Activated naive CD4-positive, alpha-beta T cell (primary cell): ENCODE measurements at places on chromosomes 5 and 9.

DNA sequence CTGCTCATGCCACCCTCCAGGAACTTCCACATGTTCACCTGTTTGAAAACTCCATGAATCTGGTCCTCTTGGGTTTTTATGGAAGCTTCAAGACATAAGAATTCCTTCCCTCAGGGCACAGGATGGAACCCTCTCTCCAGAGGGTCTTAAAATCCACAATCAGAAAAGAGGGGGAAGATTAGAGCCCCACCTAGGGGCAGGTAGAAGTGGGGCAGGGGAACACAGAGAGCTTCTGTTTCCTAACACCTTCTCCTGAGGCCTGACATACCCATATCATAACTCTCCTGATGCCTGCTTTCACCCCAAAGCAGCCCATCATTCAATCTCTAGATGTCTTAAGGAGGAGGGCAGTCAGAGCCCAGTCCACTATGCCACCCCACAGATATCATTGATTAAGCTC lies 1087.7 kb upstream of the ARRDC3 start:
- DNase-seq: no peak

GRCh38 chr5:115375893-115376292 lies 79.4 kb upstream of the CCDC112 start:
- DNase-seq: no peak

DNA sequence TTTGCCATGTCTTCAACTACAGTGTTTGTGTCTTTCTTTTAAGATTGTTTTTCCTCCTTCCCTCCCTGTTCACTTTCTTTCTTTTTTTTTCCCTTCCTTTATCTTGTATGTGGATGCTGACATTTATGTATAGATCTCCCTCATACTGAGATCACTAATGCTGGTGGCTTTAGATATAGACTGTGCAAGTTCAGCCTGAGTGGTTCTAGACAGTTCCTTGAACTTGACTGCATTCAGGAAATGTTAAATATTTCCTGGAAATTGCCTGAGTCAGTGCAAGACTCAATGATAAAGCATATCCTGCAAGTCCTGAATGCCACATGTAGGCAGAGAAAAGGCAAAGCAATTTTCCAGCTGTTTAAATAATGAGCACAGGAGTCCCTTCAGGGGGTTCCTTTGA lies 182.5 kb upstream of the NR3C1 start:
- no peak for DNase-seq

- no peak for DNase-seq
These were observed 23.5 kb upstream of the ADCY2 start for GRCh38 chr5:7372399-7372798.

DNA sequence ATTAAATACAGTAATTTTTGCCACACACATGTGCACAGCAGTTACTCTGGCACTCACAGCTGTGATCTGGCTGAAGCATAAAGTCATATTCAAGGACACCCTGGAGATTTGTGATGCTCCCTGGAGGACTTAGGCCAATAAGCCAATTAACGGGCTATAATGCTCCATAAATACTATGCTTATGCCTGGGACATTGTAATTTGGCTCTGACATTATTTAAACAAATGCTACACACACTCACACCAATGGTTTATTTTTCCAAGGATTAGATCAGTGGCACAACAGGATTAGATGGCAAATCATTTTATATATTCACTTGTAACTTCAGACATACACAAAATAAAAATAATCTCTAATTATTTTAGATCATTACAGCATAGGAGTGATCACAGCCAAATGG lies 111.2 kb downstream of the LMNB1 start:
- no peak for DNase-seq

- DNase-seq: no peak
These were observed 77.3 kb downstream of the LRSAM1 start for GRCh38 chr9:127528422-127529251.

DNA sequence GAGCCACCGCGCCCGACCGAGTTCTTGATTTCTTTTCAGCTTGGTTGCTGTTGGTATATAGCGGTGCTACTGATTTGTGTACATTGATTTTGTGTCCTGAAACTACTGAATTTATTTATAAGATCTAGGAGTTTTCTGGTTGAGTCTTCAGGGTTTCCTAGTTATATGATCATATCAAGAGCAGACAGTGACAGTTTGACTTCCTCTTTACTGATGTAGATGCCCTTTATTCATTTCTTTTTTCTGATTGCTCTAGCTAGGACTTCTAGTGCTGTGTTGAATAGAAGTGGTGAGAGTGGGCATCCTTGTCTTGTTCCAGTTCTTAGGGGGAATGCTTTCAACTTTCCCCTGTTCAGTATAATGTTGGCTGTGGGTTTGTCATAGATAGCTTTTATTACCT lies 17.4 kb upstream of the LRRC19 start:
- DNase-seq: no peak

- DNase-seq: no peak
These were observed 19.4 kb upstream of the LRRC14B start for GRCh38 chr5:171801-172331.

DNA sequence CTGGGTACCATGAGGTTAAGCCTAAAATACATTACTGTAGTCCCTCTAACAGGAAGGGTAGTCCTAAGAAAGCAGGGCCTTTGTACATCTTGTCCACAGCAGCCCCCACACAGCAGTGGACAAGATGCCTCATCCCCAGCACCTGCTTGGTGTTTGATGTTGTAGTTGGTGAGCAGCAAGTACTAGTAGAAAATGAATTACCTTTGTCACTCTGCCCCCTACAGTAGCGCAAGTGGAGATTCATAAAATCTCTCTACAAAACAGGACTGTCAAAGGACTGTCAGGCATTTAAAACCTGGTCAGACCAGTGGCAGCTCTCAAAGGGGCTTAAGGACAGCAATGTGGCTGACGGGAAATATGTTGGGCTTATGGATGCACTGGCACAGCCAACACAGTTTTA lies 122.5 kb downstream of the TMEM174 start:
- no peak for DNase-seq

- DNase-seq: no peak
These were observed 256.4 kb downstream of the EBF1 start for GRCh38 chr5:158843305-158843704.

DNA sequence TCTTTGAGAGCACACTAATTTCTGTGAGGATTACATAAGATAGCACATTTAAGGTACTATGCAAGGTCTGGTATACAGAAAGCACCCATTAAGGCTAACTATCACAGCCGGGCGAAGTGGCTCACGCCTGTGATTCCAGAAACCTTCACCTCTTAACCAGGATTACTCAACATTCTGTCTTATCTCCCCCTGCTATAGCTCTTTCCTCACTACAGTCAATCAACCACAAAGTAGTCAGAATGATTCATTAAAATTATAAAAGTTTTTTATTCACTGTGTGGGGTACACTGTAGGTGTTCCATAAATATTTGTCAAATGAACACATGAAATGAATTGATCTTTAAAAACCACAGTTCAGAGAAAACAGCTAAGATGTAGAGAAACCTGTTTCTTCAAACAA lies 48.7 kb downstream of the CHD1 start:
- no peak for DNase-seq
